HCEC 1CT (cell line): ENCODE measurements at places on chromosomes 6 and 20.

GRCh38 chr6:103675807-103676406, 1183.8 kb downstream of the HACE1 start:
- DNase-seq: no peak

- no peak for DNase-seq
These were observed 174.9 kb downstream of the FRK start for GRCh38 chr6:115885636-115886366.

GRCh38 chr20:32209850-32210605, 2.3 kb downstream of the POFUT1 start:
- DNase-seq: no peak

- DNase-seq: no peak
These were observed 24.5 kb downstream of the HLA-F start for GRCh38 chr6:29747688-29748250.

DNA sequence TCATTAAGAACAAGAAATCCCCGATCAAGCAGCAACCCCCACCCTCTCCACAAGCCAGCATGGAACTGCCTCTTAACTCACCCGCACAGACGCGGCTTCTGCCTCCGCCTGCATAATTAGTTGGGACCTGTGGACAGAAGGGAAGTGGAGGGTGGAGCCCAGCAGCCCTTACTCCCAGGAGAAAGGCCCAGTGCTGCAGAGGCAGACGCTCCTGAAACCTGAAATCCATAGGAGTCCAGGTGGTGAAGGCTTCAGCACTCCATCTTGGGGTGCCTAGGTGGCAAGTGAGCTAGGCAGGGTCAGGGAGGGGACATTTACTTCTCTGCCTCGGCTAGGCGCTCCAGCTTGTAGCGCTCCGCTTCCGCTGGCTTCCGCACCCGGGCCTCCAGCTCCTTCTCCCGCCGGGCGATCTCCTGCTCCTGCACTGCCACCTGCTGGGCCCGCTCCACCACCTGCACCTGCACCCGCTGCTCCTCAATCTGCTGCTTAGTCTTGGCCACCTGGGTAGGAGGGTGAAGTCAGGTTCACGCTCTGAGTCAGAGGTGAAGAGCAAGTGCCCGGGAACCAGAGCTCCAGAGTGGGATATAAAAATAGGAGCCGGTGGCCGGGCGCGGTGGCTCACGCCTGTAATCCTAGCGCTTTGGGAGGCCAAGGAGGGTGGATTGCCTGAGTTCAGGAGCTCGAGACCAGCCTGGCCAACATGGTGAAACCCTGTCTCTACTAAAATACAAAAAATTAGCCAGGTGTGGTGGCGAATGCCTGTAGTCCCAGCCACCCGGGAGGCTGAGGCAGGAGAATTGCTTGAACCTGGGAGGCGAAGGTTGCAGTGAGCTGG, 10.7 kb downstream of the TUBB start:
- no peak for DNase-seq

- DNase-seq: no peak
These were observed 188.8 kb downstream of the CD83 start for GRCh38 chr6:14306151-14306906.

DNA sequence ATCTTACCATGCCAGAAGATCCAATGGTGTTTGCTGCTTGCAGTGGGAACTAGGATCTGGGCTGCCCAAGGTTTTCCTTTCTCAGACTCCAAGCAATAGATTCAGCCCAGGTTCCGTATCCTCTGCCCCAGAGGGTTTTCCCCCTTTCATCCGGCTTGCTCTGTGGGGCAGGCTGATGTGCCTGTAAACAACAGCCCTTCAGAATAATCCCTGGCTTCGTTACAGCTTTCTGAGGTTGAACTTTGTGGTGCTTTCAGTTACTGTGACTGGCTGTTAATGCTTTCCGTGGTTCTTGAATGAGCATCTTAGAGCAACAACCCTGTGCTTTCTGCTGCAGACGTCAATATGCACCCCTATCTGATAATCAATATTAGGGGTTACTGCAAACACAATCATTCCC, 400.4 kb downstream of the BTBD3 start:
- DNase-seq: no peak

DNA sequence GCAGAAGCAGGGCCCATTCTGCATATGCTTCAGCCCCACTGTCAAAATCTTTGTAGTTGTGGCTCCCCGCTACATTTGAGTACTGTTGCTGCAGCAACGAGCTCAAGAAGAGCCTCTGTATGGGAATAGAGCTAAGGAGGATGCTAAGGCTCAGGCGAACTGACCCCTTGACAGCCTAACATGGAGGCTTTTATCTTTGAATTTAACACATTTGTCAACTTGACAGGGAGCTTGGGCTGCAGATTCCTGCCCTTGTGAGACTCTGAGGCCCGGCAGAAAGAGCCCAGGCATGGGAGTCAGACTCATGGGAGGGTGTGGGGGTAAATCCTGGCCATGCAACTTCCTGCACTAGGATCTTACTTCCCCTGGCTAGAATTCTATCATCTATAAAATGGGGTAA, 278.7 kb upstream of the CITED2 start:
- DNase-seq: no peak

- DNase-seq: no peak
These were observed 60.5 kb upstream of the MLIP start for GRCh38 chr6:54050750-54051149.

DNA sequence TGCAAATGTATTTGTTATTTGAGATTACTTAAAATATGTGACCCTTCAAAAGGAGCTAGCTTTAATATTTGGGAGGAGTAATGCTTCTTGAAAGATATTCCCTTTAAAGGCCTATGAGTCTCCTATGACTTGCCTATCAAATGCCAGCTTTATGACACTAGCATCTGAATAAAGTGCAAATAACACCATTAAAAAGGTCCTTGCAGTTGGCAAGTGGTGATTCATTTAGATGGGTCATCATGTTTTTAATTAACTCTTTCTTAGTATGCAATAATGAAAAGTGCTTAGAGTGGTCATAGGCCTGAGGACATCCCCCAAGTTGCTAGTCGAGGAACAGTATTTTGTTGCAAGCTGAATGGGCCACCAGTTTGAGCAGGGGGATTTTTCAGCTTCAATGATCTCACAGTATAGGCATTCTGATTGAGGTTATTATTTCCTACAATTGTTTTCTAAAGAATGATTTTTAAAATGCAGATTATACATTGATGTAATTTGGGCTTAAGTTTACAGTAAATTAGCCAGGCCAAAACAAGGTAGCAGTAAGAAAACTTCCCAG, 3.7 kb upstream of the CD2AP start:
- DNase-seq: no peak

DNA sequence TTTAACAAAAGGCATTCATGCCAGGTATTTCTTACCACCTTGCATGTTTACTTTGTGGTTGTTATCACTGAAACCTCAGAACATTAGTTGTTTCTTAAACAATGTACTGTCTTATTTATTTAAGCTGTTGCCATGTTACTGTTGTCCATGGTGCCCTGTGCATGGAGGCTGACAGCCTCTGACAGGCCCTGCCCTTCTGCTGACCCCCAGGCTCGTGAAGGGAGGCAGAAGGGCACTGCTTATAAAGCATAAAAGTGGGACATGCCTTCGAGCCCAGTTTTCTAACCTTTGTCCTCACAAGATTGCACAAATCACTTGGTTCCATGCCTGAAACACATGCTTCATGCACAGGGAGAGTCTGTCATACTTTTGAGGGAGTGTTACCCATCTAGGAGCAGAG, 46.7 kb upstream of the CLIC5 start:
- no peak for DNase-seq

DNA sequence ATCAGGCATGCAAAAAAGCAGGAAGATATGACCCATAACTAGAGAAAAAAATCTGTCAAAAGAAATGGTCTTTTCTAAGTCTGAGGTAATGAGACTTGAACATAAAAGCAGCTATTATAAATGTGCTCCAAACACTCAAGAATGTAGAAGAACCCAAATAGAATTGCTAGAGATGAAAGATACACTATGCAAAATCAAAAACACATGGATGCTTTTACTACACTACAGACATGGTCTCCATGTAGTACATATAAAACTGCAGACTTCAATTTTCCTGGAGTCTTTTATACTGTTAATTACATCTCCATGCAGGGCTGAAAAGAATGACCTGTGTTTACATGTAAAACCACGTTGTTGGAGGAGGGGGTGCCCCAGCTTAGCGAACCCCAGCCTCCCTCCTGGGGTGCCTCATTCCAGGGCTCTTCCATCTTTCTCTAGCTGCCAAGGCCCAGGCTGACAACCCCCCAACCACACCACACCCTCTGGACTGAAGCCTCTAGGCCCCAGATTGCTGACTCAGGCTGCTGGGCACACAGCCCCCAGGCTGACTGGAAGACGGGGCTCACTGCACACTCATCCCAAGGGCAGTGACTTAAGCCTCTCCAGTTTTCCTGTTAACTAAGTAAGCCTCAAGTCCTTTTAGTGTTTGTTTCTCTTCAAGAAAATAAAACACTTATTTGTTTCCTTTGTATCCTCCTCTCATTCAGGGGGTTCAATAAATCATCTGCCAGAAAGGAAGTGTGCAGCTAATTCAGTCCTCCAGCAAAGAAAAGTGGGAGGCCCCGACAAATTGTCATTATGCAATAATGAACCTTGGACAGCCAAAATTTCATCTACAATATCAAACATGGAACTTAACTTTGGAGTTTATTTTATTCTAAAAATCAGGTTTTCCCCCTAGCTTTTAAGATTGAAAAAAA, 26.0 kb upstream of the PLAGL1 start:
- peak; percentile 33 for DNase-seq

GRCh38 chr6:73657201-73657600, 3.4 kb upstream of the SLC17A5 start:
- DNase-seq: no peak

- no peak for DNase-seq
These were observed 77.1 kb downstream of the GPR63 start for GRCh38 chr6:96760153-96760687.

DNA sequence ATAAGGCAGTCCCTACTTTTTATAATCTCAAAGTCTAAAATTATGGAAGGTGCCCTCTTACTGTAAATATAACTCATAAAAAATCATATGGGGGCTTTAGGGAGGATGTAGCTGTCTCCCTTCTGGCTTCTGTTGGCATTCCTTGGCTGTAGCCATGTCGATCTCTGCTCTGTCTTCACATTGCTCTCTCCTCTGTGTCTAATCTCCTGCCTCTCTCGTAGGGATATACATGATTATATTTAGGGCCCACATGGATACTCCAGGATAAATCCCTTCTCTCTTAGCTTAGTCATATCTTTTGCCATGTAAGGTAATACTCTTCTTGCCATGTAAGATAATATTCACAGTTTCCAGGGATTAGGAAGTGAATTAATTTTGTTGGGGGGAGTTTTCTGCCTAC, 28.6 kb downstream of the CDS2 start:
- no peak for DNase-seq

DNA sequence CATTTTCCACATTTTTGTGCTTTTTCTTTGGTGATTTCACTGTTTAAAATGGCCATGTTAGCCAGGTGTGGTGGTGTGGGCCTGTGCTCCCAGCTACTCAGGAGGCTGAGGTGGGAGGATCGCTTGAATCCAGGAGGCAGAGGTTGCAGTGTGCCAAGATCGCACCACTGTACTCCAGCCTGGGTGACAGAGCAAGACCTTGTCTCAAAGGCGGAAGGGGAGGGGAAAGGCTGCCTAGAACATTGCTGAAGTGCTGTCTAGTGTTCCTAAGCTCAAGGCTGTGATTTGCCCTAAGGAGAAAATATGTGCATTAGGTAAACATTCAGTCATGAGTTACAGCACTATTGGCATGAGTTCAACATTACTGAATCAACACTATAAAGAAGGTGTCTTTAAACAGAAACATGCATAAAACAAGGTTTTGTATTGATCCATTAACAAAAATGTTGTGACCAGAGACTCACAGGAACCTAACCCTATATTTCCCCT, 14.0 kb downstream of the ZC2HC1B start:
- DNase-seq: peak; percentile 21

- no peak for DNase-seq
These were observed 713.3 kb downstream of the PRKN start for GRCh38 chr6:162014069-162014811.

DNA sequence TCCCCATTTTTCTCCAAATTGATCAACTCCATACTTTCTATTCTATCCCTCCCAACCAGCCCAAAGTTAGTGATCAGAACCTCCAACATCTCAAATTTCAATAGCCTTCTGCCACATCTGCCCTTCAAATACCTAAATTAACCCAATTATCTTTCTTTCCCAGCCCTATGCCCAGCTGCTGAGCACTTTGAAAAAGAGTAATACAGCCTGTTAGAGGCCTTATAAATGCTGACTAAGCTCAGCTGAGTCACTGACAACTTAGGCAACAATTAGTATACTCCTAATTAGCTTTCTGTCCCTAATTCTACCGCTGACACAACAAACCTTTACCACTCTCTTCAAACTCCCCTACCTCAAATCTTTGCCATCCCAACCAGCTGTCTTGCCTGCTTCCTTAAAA, 23.5 kb downstream of the RUNX2 start:
- DNase-seq: no peak

DNA sequence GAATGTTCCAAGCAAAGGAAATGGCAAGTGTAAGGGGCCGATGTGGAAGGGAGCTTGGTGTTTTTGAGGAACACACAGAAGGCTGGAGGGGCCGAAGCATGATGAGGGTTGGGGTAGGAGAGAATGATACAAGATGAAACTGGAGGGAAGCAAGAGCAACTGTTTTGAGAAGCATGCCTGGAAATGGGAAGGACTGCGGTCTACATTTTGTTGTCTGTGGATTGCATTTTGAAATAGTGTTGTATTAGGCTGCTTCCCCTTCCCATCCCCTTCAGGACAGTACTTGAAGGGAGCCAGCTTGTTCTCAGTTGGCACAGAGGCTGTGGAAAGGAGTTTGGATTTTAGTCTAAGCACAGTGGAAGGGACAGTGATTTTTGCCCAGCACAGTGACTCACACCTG, 2.2 kb downstream of the TM9SF4 start:
- DNase-seq: no peak
